ENCODE measurements at places on chromosomes 5 and 9. TPM values are rescaled to one million over a fixed set of nuclear protein-coding genes. Genes with fewer than 3 reads are reported as not detected.
A peak's percentile ranks its signal among the peaks of the same experiment; 100 is the strongest.

DNA sequence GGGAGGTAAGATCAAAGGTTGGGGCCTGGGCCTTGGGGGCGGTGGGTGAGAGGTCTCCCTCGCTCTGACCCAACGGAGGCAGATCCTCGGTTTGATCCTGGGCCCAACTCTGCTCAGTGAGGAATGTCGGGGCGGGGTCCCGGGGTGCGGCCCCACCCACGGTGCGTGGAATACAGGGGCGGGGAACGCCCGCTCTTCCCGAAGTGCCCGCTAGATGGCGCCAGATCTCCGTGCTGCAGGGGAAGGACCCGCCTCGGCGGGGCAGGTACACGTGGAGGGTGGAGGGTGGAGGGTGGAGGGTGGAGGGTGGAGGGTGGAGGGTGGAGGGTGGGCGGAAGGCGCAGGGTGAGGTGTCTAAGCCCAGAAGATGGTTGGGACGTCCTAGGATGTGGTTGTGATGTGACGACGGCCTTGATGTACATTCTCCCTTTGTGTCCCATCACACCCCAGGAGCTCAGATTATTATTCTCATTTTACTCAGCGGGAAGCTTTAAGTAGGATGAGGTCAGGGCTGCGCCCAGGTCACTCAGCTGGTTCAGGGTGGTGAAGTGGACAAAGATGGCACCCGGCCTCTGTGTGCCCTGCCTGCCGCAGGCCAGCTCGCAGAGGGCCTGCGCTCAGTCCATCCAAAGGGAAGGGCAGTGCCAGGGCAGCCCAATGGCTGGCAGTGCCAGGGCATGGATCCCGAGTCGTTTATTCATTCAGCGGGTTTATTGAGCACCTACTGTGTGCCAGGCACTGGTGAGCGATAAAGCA, 9.4 kb upstream of the RPS14 start:
- H3K4me3 ChIP-seq, result peak overlapping the region; percentile 15
- no peaks in the 10 kb centered on the region for H3K36me3 ChIP-seq
- peak; percentile 91 for DNase-seq
- H3K4me1 ChIP-seq, result peaks cover 43% of the 10 kb centered on the region

DNA sequence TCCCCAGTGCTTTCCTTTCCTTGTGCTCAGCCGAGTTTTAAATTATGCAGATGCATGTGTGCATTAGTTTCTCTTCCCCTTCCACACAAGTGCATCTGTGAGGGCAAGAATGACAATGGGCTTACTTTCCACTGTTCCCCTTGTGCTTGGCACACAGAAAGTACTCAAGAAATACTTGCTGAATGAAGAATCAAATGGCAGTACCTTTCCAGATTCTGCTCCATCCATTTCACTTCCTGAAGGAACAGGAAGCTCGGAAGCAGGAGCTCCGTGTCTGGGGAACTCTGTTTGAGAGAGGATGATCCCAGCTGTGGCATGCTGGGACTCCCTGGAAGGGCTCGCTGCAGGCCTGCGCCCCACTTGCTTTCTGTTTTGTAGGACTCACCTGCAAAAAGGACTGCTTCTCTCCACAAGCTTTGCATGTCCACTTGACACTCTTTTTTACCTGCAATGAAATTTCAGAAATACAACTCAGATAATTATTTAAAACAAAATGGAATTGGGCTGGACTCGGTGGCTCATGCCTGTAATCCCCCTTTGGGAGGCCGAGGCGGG, 5.5 kb downstream of the MRNIP start:
- H3K4me3 ChIP-seq, result no peak overlapping the region
- peaks cover 12% of the 10 kb centered on the region for H3K36me3 ChIP-seq
- no peaks in the 10 kb centered on the region for H3K27me3 ChIP-seq
- peak overlapping the region; percentile 63 for H3K27ac ChIP-seq

- H3K27ac ChIP-seq, result peak overlapping the region; percentile 59
- DNase-seq, result no peak
- H3K4me1 ChIP-seq, result peaks cover 44% of the 10 kb centered on the region
Measured at GRCh38 chr5:53613061-53613460, 52.6 kb downstream of the NDUFS4 start.

DNA sequence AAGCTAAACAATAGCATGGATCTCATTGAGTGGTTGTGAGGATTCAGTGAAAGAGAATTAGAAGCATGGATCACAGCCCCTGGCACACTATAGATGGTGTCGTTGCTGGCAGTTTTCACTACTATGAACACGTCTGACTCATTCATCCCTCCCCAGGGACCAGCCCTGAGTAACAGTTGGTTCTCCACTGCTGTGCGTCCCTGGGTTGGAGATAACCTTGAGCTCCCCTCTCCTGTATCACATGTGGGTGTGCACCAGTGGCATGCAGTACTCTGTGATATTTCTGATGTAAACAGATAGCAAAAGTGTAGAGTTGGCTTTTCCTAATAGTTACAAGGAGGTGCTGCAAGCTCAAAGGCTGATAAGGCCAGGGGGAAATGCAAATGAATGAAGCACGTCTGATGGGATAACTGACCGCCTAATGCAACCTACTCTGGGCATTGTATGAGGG, 8.8 kb upstream of the LCP2 start:
- H3K27ac ChIP-seq, result no peak overlapping the region
- no peaks in the 10 kb centered on the region for H3K36me3 ChIP-seq
- no peak overlapping the region for H3K4me3 ChIP-seq

PRSS3 gene
- total RNA-seq, result 1.6 TPM

DNA sequence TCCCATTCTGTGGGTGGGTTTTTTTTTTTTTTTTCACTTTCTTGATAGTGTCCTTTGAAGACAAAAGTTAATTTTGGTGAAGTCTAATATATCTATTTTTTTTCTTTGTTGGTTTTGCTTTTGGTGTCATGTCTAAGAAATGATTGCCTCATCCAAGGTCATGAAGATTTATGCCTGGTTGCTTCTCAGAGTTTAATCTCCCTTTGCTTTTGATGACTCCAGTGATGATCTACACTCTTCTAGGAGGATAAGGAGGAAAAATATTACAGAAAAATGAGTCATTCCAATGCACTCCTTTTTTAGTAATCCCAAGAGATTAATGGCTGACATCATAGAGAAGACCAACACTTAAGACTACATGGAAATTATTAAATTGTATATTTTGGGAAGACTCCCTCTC, 79.7 kb upstream of the ICE1 start:
- no peak overlapping the region for H3K27ac ChIP-seq
- DNase-seq, result no peak
- no peak overlapping the region for H3K4me3 ChIP-seq
- peaks cover 32% of the 10 kb centered on the region for H3K4me1 ChIP-seq

DNA sequence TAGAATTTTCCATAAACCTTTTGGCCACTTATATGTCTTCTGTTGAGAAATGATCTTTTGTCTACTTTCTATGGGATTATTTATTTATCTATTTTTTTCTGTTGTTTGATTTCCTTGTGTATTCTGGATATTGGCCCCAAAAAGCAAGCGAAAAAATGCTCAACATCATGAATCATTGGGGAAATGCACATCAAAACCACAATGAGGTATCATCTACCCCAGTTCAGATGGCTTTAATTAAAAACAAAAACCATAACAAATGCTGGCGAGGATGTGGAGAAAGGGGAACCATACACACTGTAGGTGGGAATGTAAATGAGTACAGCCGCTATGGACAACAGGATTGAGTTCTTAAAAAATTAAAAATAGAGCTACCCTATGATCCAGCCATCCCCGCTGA, 125.0 kb upstream of the LPCAT1 start:
- peaks cover 13% of the 10 kb centered on the region for H3K4me1 ChIP-seq
- peaks cover 73% of the 10 kb centered on the region for H3K27me3 ChIP-seq
- no peak overlapping the region for H3K4me3 ChIP-seq
- no peak for DNase-seq
- no peak overlapping the region for H3K27ac ChIP-seq

DNA sequence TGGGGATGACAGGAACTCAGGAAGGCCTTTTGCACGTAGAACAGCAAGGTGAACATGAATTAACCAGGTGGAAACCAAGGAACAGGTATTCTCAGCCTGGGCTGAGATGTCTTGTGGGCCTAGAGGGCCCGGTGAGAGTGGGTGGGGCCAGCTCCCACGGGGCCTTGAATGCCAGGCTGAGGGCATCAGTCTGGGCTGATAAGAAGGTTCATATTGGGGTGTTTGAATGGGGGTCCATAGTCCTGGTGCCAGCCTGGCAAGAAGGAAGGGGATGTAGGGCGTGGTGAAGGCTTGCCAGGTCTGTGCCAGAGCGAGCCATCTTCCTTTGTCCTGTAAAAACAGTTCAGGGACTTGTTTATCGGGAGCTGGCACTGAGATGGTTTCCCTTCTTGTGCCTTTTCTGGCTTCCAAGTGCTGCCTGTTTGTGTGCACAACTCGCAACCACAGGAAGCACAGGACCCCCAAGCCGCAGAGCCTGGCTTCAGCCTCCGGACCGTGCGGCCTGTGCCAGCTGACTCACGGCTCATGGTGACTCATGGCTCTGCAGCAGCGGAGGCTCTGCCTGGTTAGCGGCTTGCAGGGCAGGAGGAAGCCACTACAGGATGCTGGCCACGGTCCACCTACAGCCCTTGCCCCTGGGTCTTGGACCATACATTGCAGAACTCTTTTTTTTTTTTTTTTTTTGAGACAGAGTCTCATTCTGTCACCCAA, 2.4 kb downstream of the CARD19 start:
- no peaks in the 10 kb centered on the region for H3K27me3 ChIP-seq
- H3K4me3 ChIP-seq, result no peak overlapping the region
- H3K4me1 ChIP-seq, result peaks cover 21% of the 10 kb centered on the region

GRCh38 chr5:160565376-160565775, 143.7 kb downstream of the PTTG1 start:
- no peak for DNase-seq
- H3K4me1 ChIP-seq, result no peaks in the 10 kb centered on the region
- H3K27me3 ChIP-seq, result no peaks in the 10 kb centered on the region
- H3K27ac ChIP-seq, result no peak overlapping the region
- no peak overlapping the region for H3K4me3 ChIP-seq

GRCh38 chr5:159135896-159136531, 36.3 kb upstream of the EBF1 start:
- H3K4me3 ChIP-seq, result no peak overlapping the region
- no peaks in the 10 kb centered on the region for H3K36me3 ChIP-seq
- DNase-seq, result no peak
- no peaks in the 10 kb centered on the region for H3K4me1 ChIP-seq

DNA sequence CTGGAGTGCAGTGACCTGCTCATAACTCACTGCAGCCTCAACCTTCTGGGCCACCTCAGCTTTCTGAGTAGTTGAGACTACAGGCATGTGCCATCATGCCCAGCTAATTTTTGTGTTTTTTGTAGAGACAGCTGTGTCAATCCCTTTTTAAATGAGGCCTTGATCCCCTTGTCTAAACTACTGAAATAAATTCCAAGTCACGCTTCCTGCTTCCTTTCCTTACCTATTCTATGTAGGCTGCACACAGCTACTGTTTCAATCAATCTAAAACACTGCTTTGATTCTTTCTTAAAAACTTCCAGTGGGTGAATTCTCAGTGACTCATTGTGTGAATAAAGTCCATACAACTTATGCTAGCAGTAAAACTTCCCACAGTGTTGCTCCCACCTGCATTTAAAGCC, 2.9 kb upstream of the C7 start:
- no peaks in the 10 kb centered on the region for H3K36me3 ChIP-seq
- H3K27ac ChIP-seq, result no peak overlapping the region
- DNase-seq, result no peak

- H3K4me3 ChIP-seq, result no peak overlapping the region
- H3K36me3 ChIP-seq, result no peaks in the 10 kb centered on the region
- peaks cover 57% of the 10 kb centered on the region for H3K4me1 ChIP-seq
Measured at GRCh38 chr9:126374366-126374781, 47.7 kb downstream of the MVB12B start.

FOXD4 gene
- 0.21 TPM for total RNA-seq

DNA sequence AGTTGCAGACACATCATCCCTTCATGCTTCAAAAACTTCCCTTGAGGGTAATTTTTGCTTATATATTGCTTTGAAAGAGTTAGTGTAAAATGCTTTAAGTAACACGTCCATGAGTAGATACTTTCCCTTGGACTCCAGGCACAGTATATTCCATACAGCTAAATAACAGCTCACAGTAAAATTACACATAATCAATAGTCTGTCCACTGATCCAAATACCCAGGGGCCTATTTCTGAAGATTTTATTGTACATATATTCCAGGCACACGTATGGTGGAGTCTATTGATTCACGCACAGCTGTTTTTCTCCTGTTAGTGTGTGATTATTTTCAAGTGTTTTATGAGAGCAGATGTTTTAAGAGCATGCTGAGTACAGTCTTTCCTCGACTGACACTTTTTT, 223.7 kb upstream of the GRAMD2B start:
- no peak for DNase-seq
- H3K36me3 ChIP-seq, result no peaks in the 10 kb centered on the region
- no peak overlapping the region for H3K27ac ChIP-seq
- peaks cover 16% of the 10 kb centered on the region for H3K4me1 ChIP-seq
- peaks cover 9% of the 10 kb centered on the region for H3K27me3 ChIP-seq

ANKRD31 gene
- 0.09 TPM for total RNA-seq

C9orf50 gene
- 0.11 TPM for total RNA-seq

DNA sequence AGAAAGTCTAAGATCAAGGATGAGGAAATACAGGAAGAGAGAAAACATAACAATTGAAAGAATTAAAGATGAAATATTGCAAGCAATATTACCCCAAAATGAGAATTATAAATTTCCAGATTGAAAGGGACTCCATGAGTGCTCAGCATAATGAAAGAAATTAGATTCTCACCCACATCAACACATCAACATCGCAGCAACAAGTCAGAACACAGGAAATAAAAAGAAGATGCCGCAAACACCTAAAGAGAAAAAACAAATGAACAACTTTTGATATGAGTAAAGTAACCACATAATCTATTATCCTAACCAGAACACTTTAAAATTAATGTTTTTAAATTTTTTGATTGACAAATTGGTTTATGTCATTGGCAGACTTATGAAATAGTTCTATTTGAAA, 318.3 kb upstream of the PTGER4 start:
- H3K4me3 ChIP-seq, result no peak overlapping the region
- peaks cover 3% of the 10 kb centered on the region for H3K36me3 ChIP-seq
- H3K27ac ChIP-seq, result no peak overlapping the region
- DNase-seq, result no peak

DNA sequence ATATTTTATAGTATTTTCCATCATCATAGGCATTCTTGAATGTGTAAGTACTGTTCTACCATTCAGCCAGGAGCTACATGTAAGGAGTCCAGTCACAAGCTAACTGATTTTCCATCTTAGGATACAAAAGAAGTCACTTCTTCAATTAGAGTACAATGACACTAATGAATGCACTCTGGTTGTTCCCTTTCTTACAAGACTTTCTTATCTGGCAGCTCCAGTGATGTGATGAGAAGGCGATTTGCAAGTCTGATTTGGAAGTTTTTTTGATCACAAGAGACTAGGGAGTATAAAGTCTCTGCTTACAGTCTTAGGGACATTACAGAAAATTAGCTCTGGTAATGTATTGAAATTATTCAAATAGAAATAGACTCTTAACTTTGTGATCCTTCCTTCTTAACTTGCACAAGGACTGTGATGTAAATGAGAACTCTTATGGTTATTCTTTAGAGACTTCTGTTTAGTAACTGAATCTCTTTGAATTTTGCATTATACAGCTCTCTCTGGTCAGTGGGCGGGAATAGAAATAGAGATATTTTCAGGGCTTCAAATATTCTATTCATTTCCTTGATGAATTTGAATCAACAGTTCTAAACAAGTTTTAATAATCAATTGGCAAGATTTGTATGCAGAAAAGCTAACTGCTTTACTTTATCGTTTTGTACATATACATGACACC, 130.4 kb upstream of the CDH6 start:
- H3K4me3 ChIP-seq, result no peak overlapping the region
- no peaks in the 10 kb centered on the region for H3K36me3 ChIP-seq
- no peak for DNase-seq
- H3K27me3 ChIP-seq, result no peaks in the 10 kb centered on the region

Measured in WTC11 (cell line).